Sigmoid colon (tissue), 7 donors: ENCODE measurements at places on chromosomes 4 and X.
A peak's percentile ranks its signal among the peaks of the same experiment; 100 is the strongest.

DNA sequence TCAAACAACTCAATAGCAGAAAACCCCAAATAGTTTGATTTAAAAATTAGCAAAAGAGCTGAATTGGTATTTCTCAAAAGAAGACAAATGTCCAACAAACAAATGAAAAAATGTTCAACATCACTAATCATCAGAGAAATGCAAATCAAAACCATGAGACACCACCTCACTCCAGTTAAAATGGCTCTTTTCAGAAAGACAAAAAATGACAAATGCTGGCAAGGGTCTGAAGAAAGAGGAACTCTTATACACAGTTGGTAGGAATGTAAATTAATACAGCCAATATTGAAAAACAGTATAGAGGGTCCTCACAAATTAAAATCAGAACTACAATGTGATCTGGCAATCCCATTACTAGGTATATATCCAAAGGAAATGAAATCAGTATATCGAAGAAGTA, 70.4 kb downstream of the FBXL5 start:
- no peak for DNase-seq

DNA sequence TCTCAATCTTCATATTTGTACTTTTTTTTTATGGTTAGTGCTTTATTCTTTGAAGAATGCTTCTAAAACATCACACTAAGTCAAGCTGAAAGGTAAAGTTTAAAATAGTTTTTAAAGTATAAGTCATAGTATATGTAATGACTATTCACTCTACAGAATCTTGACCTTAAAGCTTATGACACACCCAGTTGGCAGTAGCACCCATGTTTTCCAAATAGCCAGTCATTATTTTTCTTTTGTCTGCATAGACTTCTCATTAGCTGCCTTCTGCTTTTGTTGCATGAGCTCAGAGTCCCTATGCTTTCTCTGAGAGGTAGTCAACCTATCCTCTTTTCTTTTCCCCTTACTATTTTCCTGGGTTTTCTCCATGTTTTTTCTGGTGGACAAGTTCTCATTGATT, 231.5 kb downstream of the PCDH18 start:
- no peak for DNase-seq

- DNase-seq, result no peak
Observed at GRCh38 chrX:118847676-118848075, 24.1 kb downstream of the ZCCHC12 start.

GRCh38 chr4:79466621-79467020, 58.6 kb upstream of the GK2 start:
- no peak for DNase-seq

DNA sequence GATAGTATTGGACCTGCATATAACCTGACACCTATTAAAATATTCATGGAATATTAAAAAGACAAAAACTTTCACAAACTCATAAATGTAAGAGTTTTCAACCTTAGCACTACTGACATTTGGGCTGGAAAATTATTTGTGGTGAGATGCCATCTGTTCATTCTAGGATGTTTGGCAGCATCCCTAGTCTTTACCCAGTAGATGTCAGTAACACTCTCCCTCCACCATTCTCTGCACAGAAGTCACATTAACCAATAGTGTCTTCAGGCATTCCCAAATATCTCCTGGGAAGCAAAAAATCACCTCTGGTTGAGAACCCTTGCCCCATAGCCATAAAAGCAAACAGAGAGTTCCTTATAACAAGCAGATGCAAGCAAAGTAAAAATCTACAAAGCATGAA, 41.4 kb upstream of the NDST4 start:
- no peak for DNase-seq

DNA sequence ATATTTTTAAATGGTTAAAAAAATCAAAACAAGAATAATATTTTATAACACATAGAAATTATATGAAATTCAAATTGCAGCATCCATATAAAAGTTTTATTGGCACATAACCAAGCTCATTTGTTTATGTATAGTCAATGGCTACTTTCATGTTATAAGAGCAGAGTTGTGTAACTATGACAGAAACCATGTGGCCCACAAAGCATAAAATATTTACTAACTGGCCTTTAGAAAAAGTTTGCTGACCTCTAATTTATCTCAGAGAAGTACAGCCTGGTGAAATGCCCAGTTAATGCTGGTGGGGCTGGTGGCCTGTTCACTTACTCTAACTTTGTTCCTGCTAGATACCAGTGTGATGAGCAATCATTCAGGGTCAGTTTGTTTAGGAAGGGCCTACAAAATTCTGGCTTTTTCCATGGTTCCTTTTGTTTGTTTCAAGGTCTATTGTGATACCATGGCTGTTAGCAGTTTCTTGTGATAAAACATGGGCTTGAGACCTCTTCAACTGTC, 104.6 kb downstream of the PPP1R2C start:
- no peak for DNase-seq

DNA sequence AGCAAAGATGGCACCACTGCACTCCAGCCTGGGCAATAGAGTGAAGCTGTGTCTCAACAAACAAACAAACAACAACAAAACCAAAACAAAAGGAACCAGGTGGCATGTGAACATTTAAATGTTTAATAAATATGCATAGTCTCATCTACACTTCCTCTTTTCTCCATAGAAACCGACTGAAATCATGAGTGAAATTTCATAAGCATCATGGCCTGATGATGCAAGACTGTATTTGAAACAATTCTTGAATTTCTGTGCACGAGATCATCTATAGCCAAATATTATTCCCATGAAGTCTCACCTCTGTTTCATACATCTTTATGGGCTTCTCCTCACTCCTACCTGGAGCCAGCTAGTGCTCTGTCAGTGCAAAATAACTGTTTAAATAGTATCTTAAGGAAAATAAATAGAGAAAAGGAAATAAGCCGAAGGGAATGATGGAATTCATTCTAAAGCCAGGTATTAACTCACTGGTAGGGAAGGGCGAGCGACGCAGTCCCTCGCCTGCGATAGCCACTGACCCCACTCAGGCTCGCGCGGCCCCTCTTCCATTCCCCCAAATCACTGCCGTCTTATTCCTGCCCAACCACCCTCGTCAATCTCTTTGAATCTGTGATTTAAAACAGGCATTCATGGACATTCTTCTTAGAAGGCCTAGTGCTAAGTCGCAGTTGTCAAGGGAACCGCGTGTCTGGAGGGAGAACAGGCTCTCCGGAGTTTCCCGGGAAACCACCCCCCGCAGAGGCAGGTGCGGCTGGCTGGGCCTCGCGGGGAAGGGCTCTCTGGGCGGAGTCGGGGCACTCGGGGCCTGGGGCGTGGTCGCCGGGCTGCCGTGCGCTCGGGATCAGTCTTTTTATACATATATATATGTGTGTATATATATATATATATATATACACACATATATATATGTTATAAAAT, 52.4 kb upstream of the TRIM2 start:
- DNase-seq, result peak; percentile 67

- no peak for DNase-seq
Observed at GRCh38 chrX:317424-318067, 1.1 kb downstream of the GTPBP6 start.

- DNase-seq, result peak; percentile 63
Observed at GRCh38 chrX:3184176-3184930, 143.1 kb downstream of the ARSF start.

GRCh38 chr4:155638195-155638965, 28.3 kb upstream of the GUCY1A1 start:
- DNase-seq, result no peak

DNA sequence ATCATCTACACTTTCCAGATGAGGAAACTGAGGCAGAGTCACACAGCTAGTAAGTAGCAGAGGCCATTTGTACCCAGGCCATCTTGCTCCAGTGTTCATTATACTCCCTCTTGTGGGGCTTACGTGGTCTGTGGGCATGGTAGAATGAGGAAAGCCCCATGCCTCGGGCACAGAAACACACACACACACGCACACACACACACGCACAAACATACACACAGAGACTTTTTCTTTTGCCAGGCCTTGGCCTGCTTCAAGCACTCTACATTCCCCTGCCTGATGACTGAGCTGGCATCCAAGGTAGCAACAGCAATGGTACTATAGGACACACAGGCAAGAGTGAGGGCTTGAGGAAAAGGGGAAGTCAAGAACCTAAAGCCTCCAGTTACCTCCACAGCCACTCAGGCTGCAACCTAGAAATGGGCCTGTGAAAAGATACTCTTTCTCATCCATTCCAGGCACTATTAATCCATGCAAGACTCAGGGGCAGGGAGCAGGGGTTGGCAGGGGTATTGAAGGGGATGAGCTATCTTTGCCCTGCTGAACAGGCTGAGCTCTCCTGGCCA, 43.6 kb downstream of the STARD8 start:
- no peak for DNase-seq

DNA sequence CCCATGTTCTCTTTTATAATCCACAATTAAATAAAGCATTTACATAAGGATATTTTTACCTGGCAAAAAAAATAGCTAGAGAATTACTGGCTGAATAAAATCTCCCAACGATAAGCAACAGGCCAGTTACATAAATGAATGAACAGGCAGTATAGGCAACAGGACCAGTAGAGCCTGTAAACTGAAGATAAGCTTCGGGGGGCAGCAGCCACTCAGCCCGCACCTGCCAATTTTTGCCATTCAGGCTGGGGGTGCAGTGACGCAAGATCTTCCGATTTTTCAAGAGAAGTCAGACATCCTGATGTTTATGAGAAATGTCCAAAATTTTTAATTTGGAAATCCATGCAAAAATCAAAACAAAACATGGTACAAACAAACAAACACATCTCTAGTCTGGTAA, 49.0 kb upstream of the CDKN2AIP start:
- no peak for DNase-seq

DNA sequence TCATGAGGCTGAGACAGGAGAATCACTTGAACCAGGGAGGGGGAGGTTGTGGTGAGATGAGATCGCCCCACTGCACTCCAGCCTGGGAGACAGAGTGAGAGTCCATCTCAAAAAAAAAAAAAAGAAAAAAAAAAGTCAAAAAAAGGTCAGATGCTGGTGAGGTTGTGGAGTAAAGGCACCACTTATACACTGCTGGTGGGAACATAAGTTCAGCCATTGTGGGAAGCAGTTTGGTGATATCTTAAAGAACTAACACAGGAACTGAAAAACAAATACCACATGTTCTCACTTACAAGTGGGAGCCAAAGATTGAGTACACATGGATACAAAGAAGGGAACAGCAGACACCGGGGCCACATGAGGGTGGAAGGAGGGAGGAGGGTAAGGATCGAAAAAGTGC, 149.0 kb downstream of the PHF8 start:
- DNase-seq, result no peak

GRCh38 chrX:3733043-3733430, 19.6 kb upstream of the PRKX start:
- DNase-seq, result no peak

DNA sequence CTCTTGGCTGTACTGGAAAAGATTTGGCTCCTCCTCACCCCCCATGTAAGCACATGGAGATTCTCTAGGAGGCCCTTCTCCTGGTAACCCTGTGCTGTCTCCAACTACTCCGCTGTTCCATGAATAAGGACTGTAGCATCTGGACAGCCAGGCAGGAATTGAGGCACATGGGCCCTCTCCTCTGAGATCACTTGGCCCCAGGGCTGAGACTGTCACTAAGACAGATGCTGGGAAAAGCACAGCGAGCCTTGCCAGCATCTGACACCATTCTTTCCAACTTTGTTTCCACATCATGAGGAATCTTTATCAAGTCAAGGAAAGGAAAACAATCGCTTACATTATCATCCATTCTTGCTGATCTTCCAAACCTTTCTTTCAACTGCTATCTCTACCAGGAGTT, 222.6 kb upstream of the INTU start:
- DNase-seq, result peak; percentile 72

- DNase-seq, result no peak
Observed at GRCh38 chr4:120056246-120056645, 10.4 kb downstream of the MAD2L1 start.

GRCh38 chr4:167032871-167033270, 201.4 kb downstream of the SPOCK3 start:
- DNase-seq, result no peak

GRCh38 chr4:106312377-106312776, 3.6 kb downstream of the TBCK start:
- DNase-seq, result no peak

DNA sequence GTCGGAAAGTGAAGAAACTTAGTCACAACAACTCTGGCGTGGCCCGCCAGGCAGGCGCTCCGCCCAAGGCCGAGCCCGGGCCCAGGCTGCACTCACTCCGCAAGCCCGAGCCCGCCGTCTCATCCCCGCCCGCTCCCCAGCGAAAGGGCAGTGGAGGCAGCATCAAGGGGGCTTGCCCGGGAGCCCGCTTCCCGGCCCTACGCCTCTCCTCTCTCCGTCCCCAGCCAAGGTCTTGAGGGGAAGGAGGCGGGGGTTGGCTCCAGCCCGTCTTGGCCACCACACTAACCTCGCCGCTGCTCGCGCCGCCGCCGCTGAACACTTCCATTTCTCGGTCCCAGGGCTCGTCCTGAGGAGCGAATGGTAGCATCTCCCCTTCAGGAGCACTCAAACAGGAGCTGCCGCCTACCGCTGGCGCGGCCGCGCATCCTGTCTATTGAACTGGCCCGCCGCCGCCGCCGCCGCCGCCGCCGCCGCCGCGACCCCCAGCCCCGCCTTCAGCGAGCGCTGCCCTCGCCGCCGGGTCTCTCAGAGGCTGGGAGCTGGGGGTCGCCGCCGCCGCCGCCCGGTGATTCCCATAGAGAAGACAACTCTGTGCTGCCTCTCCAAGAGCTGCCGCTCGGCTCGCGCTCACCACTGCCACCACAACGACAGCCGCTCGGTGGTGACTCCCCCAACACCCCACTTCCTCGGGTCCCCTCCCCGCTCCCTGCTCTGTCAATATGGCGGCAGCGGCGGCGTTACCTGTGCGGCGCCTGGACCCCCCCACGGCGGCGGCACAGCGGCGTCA, at the start of gene RPS6KA6:
TSS of gene RPS6KA6 (minus strand) at position 667 of the 787 bp plus-strand sequence. CDS start at position 367, 300 bp downstream.
- peak; percentile 68 for DNase-seq

GRCh38 chr4:1285151-1285789, 4.4 kb upstream of the MAEA start:
- no peak for DNase-seq

- no peak for DNase-seq
Observed at GRCh38 chr4:120557372-120557771, 365.2 kb downstream of the PRDM5 start.

DNA sequence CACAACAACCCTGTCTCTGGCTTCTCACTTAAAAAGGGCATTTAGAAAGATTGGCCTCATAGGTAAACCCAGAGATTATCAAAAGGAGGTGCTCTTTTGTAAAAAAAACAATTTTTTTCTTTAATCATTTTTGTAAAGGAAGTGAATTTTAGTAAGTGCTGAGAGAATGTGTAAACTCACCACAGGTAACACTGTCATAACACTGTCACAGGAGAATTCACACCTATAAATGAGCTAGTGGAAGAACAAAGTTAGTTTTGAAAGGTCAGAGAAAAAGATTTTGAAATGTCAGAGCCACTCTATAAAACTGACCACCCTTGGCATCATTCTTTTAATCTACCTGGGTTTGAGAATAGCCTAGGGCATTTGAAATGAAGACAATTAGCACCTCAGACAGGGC, 3.3 kb upstream of the SH2D1A start:
- no peak for DNase-seq

DNA sequence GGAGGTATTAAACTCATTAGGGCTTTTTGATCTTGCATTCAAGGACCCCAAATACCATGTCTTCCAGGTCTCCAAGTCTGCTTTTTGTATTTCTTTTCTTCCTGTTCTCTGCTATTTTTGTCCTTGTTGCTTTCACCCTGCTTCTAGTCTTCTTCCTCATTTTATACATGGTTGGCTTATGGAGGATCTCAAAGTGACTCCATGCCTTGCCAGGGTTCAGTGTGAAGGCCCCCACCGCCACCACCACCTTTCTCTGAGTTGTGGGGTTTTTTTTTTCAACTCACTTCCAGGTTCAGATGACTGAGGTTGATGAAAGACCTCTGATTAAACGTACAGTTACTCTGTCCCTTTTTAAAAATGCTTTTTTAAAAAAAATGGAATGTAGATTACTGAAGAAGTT, 96.3 kb downstream of the MAML3 start:
- DNase-seq, result no peak
